Inflammatory macrophage treated with lipopolysaccharide for 4 hours (primary cell): ENCODE measurements at places on chromosomes 16 and 17.
A peak's percentile ranks its signal among the peaks of the same experiment; 100 is the strongest.

DNA sequence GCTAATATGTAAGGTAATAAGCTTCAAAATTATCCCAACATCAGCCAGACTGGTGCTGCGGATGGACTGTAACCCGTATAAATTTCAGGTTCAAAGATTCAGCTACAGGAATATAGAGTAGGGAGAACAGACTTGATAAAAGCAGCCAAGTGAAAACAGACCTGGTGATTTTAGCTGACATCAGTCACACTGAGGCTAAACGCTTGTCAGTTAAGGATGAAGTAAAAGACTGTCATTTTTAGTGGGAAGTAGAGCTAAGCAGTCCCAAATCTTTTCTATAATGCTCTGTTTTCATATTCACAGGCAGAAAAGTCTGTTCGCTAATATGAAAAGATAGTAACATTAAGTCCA lies 35.4 kb downstream of the CMTM4 start:
- no peak for DNase-seq

- no peak for DNase-seq
These were observed 247.4 kb downstream of the PRKCA start for GRCh38 chr17:66549731-66550207.

DNA sequence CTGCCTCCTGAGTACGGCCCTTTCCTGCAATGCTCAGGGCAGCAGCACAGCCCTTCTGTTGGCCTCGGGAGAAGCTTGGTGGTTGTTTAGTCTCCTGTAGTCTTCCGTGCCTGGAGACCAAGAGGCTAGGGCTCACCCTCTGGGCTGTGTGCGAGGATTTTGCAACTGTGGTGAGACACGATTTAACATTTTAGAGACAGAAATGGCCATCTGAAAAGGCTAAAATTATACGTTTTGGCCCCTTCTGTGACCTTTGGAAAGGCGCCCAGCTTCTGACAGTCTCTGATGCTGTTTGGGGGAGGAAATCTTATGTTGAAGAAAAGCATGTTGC lies 33.1 kb downstream of the FOXL1 start:
- DNase-seq = no peak

DNA sequence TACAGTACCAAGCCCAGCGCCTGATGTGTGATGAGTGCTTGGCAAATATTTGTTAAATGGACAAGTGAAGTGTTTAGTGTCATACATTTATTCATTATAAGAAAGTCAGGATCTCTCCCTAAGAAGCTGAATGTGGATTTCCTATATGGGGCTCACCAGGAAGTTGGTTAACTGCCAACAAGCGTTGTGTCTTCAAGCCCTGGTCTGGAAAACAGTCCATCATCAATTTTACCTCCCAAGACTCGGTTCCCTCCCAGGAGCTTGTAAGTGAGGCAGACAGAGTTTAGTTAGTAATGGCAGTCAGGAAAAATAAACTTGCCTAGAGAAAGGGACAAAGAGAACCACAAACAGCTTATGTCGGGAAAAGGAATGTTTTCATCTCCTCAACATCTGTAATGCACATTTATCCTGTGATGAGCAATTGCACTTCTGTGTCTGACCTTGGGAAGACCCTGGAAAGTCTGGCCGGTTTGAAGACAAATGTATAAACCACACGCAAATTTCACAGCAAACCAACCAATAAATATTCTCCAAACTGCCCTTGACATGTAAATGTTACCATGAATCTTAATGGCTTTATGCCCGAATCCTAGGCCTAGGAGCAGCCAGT lies 28.3 kb downstream of the C16orf95 start:
- DNase-seq = no peak

- peak; percentile 87 for DNase-seq
These were observed 4.6 kb downstream of the UNC119 start for GRCh38 chr17:28547623-28548416.

- DNase-seq = no peak
These were observed 31.1 kb downstream of the PPM1D start for GRCh38 chr17:60631119-60631518.

DNA sequence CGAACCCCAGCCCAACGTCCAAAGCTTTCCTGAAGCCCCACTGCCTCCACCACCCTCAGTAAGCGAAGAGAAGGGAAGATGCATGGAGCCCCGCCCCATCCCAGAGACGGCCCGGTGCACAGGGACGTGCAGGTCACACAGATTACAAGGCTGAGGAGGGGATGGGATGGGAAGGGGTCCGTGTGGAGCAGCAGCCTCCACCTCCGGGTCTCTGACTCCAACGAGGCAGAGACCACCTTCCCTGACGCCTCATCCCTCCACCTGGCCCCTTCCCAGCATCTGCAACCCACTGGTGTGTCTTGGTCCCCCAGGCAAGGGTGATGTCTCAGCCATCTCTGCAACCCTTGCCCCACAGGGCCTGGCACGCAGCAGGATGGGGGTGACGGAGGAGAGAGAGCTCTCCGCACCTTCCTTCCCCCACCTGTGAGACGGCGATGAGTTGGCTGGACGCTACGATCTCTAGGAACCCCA lies 58.5 kb downstream of the TBC1D16 start:
- DNase-seq = no peak

DNA sequence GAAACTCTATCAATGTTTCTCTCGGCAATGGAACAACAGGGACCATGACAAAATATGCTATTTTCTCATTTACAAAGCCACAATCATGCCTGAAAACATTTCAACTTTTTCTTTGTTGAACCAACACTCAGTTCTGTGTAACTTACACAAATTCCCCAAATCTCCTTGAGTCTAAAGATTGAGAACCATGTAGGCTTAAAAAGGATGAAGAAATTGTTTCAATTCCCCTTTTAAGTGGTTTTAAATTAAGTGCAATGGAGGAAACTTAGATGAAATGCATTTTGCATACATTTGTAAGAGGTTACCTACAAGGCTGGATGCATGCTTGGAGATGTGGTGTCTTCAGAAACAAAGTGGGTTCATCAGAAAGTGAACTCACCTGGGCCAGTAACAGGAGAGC lies 566.4 kb upstream of the CDH11 start:
- peak; percentile 51 for DNase-seq

- DNase-seq = no peak
These were observed 169.3 kb upstream of the AXIN2 start for GRCh38 chr17:65730711-65731169.

DNA sequence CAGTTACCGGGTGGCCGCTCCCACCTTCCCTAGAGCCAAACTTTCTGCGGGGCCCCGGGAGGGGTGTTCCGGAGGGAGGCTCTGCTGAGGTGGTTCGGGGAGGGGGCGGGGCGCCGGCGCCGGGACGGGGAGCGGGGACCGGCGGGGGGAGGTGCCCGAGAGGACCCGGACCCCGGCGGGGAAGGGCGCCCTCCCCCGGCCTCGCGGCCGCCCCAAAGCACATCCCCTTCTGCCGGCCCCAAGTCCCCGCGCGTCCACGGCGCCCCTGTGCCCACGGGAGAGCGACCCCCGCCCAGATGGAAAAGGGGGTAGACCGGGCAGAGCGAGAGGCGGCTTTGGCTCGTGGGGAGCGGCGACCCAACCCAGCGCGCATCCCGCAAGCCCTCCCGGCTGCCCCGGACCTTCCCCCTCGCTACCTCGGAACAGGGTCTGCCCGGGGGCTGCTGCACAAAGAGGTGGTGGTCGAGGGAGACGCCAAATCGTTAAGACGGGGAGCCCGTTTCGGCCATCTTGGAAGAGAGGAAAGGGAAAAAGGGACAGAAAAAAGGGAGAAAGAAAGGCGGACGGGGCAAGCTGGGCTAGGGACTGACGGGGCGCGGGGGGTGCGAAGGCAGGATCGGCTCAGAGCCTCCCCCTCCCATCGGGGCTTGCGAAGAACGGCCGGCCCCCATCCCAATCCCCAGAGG lies 530 bp downstream of the PCGF2 start:
- DNase-seq = no peak

DNA sequence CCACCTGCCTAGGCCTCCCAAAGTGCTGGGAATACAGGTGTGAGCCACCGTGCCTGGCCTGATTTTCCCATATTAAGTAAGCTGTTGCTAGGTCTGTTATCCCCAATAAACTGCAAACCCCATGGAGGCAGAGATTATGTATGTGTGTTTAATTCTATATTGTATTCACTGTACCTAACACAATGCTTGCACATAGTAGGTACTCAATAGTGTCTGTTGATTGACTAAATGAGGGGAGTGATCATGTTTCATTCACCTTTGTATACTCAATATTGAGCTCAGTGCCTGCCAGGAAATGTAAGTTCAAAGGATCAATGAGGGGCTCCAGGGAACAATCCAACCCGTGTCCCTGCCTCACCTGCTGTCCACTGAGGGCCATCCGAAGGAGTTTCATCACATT lies 14.6 kb upstream of the GGA2 start:
- DNase-seq = no peak

GRCh38 chr16:14301169-14302030 lies 230.3 kb downstream of the MRTFB start:
- no peak for DNase-seq

- DNase-seq = no peak
These were observed 11.3 kb upstream of the PDXDC1 start for GRCh38 chr16:14963281-14964173.

- peak; percentile 93 for DNase-seq
These were observed 224.2 kb downstream of the CYB561 start for GRCh38 chr17:63221939-63222338.

- no peak for DNase-seq
These were observed 1.9 kb downstream of the PRR15L start for GRCh38 chr17:47955497-47956461.

- DNase-seq = no peak
These were observed 96.6 kb downstream of the HIC1 start for GRCh38 chr17:2151358-2152033.

DNA sequence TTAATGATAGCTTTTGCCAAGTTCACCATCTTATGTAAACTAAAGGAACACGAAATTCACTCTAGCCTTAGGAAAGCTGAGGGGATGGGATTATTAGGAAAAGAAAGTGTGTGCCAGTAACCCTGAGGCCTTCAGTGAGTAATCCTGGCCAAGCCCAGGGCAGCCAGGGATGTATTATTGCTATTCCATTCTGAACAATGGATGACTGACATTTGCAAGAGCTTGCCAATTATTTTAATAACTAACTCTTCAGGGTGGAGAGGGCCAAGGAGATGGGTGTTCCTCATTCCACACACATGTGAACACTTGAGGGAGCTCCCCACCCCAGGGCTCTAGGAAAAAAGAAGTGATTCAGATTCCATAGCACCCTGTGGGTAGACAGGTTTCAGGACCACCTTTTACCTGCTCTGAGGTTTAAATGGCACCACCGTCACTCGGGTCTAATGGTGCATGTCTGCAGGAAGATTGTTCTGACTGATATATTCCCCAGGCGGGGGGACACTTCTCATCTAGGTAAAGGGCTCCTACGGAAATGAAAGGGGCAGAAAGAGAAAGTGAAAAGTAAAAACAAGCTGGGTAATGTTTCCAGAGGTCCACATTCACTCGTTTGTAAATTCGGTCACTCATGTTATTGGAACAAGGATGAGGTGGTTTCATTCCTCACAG lies 41.5 kb downstream of the TK2 start:
- no peak for DNase-seq

DNA sequence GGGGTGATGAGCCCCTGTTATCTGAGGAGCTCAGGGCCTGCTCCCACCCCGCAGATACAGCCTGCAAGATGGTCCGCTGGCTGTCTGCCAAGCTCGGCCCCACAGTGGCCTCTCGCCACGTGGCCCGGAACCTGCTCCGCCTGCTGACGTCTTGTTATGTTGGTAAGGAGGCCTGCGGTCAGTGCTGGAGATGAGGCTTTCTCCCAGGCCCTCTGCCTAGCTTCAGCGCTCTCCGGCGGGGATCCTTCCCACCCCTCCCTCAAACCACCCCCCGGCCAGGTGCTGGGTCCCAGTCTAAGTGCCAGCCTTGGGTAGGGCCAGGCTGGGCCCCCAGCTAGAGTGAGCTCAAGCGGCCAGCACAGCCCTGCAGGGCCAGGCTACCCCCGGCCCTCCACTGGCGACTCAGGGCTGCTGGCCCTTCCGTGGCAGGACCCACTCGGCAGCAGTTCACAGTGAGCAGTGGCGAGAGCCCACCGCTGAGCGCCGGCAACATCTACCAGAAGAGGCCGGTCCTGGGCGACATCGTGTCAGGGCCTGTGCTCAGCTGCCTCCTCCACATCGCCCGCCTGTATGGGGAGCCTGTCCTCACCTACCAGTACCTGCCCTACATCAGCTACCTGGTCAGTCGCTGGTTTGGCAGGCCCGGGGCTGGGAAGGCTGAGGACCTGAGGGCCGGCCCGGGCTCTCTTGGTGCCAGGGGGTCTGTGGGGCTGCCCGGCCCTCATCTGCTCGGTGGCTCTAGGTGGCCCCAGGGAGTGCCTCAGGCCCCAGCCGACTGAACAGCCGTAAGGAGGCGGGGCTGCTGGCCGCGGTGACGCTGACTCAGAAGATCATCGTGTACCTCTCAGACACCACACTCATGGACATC lies 6.1 kb downstream of the WDR81 start:
- no peak for DNase-seq

GRCh38 chr16:17307504-17307903 lies 163.3 kb downstream of the XYLT1 start:
- DNase-seq = no peak

DNA sequence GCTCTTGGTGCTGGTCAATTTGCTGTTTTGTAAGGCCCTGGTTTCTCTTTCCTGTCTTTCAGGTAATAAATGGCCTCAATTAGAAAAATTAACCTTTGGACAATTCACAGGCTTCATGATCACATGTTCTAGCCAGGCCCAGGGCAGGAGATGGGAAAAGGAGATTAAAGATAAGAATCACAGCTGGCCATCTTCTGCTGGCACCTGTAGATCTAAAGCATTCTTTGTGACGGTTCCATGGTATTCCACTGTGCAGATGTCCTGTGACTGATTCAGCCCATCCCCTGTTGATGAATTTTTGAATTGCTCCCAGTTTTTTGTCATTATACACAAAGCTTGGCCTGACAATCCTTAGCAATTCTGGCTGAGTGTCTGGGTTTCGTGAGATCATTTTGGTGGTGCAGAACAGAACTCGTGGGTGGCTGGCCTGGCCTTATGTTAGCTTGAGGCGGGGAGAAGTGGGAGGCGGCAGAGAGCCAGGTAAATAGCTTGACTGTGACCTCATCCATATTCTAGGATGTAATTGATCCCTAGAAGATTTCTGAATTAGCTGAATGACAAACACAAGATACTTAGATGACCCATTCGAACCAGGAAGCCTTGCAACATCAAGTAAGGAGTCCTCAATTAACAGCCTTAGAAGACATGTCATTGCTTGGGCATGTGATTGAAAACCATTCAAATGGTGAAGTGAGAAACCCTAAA lies 14.1 kb downstream of the TMC5 start:
- peak; percentile 24 for DNase-seq

- DNase-seq = peak; percentile 63
These were observed 24.3 kb downstream of the POLR3E start for GRCh38 chr16:22321340-22322001.

GRCh38 chr16:53087101-53087500 lies 32.3 kb downstream of the CHD9 start:
- no peak for DNase-seq

DNA sequence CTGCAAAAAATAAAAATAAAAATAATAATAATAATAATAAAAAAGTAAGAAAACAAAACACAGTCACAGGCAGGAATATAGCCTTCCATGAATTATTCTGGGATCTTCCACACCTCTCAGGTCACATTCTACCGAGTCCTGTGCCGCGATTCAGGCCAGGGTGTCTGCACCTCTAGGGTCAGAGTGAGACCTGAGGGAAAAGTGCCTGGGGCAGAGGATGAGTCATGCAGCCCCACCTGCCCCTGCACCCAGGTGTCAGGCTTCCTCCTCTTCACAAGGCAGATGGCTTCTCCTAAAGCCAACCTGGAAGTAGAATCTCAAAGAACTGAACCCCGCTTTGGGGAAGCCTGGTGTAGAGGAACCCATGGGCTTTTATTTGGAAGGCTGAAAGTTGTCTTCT lies 283.7 kb downstream of the CPPED1 start:
- no peak for DNase-seq

- DNase-seq = no peak
These were observed 44.3 kb upstream of the PLCG2 start for GRCh38 chr16:81734632-81735434.

- DNase-seq = peak; percentile 96
These were observed 636 bp upstream of the ERN1 start for GRCh38 chr17:64130559-64131001.
